Muscle of arm (tissue), 14 donors: ENCODE measurements at places on chromosomes 5 and 9.
A peak's percentile ranks its signal among the peaks of the same experiment; 100 is the strongest.

DNA sequence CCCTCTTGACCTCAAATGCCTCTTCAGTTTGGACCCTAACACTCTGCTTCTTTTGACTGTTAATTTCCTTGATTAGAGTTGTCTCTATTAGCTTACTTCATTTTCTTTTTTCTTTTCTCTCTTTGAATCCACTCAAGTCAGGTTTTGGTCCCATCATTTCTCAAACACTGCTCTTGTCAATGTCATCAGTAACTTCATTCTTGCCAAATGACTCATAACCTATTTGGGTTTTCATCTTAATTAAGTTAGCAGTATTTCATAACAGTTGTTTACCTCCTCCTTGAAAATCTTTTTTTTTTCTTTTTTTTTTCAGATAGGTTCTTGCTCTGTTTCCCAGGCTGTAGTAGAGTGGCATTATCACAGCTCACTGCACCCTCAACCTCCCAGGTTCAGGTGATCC lies 119.6 kb downstream of the PARP8 start:
- DNase-seq: no peak

DNA sequence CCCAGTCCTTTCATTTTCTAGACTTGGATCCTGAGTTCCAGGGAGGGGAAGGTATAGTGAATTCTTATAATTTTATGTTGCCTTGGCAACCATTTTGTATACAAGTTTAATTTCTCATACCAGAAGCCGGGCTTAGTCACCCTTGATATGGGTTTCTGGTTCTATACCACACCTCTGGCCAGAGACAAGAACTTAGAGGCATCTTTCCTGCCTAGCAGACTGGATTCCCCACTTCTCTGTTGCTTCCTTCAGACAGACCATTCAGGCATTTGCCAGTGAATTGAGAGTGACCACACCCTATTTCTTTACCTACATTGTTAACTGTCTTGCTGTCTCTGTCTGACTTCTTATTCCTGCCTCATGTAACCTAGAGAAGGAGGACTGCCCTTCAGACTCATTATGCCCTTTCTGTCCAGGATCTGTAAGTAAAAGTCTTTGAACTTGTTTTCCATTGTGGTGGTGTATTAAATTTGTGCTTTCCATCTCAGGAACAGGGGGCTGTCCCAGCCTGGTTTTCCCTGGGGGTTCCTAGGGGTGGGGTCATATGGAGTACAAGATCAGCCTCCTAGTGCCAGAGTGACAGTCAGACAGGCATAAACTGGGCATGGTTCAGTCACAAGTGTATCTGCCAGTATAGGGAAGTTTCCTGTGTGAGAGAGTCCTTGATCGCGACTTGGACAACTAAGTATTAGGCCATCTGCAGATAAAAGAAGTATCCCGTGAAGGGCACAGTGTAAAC lies 27.4 kb downstream of the TNFSF8 start:
- no peak for DNase-seq

DNA sequence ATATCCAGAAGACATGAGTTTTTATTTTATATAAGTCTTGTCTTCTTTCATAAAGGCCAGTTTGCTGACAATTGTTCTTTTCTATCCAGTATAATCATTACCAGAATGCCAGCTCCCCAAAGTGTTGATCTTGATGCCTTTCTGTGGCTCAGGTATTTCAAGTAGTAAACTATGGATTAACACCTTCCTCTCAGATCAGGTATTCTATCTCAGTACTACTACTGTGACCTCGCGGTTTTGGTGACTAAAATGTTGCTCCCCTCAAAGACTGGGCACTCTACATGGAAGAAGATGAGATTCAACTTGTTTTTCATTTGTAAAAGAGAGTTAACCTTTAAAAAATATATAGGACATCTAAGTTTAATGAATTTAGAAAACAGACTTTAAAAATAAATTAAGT lies 58.1 kb downstream of the GNG10 start:
- DNase-seq: no peak

GRCh38 chr5:135426102-135427082 lies 20.8 kb downstream of the DCANP1 start:
- DNase-seq: no peak

GRCh38 chr9:92242260-92243136 lies 51.0 kb downstream of the IARS1 start:
- peak; percentile 4 for DNase-seq

DNA sequence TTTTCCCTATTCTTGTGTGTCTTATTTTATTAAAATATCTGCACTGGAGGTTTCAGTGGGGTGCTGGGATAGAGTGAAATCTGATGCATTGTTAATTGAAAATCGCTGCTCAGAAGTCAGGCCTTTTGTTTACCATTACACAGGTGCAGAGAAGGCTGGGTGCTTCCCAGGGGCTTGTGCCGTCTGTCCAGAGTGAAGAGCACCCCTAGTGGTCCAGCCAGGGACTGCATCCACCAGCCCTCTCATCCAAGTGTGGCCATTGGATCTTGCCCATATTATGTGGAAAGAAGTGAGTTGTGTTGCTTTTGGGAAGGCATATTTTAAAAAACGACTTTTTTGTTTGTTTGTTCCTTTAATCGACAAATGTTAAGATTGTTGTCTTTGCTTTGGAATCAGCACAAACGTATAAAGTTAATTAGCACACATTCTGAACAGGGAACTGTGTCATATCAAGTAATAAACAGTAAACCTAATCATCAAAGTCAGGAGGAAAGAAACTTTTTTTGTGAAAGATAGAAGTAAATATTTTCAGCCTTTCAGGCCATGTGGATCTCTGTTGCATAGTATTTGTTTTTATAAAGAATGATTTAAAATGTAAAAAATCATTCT lies 315.6 kb downstream of the MTRR start:
- DNase-seq: no peak

DNA sequence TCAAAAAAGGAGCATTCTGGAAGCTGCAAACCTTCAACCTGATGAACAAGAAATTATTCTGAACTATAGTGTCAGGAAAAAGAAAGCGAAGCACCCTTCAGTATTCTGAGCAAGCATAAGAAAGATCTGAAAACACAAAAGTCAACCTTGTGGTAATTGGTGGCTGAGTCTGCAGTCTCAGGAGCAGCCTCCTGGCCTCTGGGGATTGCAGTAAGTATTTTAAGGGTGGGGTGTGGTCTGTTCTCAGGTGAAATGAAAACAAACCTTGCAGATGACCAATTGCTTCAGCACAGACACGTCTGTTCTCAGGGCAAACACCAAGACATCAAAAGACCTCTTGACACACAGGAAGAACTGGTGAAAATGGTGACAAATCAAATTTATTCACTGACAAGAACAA lies 147.8 kb upstream of the RAPGEF1 start:
- no peak for DNase-seq

DNA sequence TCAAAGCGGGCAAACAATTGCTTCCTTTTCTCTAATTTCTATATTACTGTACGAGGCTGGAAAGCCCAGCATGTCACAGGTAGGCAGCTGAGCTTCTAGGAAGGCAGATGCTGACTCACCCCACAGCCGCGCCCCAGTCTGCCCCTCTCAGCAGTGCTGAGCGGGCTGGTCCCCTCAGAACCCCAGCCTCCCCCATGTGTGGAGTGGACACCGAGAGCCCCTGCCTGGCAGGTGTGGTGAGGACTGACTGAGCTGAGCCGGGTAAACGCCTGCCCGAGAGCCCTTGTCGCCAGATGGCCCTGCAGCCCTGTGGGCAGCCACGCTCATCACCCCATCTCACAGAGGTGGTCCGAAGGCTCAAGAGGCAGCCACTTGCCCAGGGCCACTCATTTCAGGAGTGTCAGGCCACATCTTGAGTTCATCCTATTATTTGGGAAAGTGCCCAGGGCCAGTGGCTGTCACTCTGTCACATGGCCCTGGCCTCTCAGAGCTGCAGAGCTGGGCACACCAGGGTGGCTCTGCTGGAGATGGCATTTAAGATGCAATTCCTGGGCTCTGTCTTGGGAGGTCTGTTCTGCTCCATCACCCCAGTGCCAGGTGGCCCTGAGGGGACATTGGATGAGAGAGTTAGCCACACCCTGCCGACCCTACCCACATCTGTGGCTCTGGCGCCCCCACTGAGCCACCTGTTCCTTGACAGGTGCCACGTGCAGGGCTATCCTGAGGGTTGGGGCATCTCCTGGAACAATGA lies 12.4 kb downstream of the CARD19 start:
- DNase-seq: no peak

GRCh38 chr5:55406292-55406691 lies 98.5 kb downstream of the MTREX start:
- DNase-seq: no peak

- DNase-seq: peak; percentile 53
These were observed 50.5 kb upstream of the FCN1 start for GRCh38 chr9:134968011-134968822.

GRCh38 chr9:76289042-76289441 lies 105.2 kb downstream of the RFK start:
- peak; percentile 24 for DNase-seq

GRCh38 chr5:41686191-41686590 lies 175.8 kb upstream of the PLCXD3 start:
- no peak for DNase-seq

DNA sequence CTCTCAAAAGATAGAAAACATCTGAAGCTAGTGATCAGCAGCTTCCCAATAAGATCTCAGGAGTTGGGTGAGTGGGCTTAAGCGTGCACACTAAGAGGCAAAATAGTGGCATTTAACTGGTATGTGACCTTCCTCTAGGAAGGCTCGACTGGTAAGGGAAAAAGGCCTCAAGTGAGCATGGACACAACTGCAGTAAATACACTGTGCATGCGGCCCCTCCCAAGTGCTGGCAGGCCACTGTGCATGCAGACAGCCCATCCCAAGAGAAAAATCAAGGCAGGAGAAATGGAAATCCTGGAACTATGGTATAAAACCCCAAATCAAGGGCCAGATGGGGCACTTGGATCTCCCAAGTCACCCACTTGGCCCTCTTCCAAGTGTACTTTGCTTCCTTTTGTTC lies 112.7 kb downstream of the SMC2 start:
- DNase-seq: no peak

- no peak for DNase-seq
These were observed 278.8 kb upstream of the CTNND2 start for GRCh38 chr5:12183003-12183402.

DNA sequence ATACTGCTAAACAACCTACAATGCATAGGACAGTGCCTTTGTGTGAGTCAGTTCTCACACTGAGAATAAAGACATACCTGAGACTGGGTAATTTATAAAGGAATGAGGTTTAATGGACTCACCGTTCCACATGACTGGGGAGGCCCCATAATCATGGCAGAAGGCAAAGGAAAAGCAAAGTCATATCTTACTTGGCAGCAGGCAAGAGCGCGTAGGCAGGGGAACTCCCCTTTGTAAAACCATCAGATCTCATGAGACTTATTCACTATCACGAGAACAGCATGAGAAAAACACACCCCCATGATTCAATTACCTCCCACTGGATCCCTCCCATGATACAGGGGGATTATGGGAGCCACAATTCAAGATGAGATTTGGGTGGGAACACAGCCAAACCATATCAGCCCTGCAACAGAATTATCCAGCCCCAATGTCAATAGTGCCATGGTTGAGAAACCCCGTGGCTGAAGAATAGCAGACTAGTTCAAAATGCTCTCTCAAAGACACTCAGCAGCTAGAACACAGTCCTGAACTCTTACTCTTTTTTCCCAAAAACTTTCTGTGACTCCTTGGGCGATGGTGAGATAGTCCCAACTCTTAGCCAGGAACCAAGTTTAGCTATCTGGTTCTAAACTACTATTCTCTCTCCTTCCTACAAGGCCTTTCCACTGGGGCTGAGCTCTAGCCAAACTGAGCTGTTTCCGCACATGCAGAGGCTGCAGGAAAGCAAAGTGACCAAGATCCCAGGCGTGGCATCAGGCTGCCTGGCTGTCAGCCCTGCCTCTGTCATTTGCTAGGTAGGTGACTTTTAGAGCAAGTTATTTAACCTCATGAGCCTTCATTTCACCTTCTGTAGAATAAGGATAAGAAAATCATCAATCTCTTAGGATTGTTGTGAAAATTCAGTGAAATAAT lies 21.7 kb downstream of the FAT2 start:
- DNase-seq: no peak

DNA sequence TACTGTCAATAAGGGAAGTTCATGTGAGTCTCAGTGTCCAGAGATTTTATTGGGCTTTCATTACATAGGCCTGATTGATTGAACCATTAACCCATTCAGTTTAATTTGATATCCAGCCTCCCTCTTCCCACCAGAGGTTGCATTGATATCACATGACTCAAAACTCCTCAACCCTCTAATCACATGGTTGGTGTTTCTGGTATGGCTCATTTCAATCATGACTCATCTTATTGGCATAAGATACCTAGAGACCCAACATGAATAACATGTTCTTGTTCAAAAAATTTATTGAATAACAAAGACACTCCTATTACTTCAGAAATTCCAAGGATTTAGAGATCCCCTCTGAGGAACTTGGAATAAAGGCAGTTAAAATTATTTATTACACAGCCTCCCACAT lies 982.2 kb downstream of the TLE1 start:
- no peak for DNase-seq

- DNase-seq: no peak
These were observed 1646.6 kb downstream of the MAT2B start for GRCh38 chr5:165152058-165152457.

DNA sequence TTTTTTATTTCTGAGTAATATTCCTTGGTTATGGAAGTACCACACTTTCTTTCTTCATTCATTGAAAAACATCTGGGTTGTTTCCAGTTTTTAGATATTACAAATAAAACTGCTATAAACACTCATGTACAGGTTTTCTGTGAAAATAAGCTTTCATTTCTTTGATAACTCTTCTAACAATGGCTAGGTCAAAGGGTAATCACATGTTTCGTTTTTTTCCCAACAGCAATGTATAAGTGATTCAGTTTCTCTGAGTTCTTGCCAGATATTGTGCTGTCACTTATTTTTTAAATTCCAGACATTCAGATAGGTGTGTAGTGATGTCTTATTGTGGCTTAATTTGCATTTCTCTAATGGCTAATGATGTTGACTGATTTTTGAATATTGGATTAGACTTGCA lies 16.7 kb upstream of the TNPO1 start:
- DNase-seq: no peak

GRCh38 chr9:96029722-96030530 lies 154.4 kb downstream of the ERCC6L2 start:
- DNase-seq: no peak

GRCh38 chr9:130172858-130173665 lies 858 bp downstream of the NCS1 start:
- DNase-seq: no peak

DNA sequence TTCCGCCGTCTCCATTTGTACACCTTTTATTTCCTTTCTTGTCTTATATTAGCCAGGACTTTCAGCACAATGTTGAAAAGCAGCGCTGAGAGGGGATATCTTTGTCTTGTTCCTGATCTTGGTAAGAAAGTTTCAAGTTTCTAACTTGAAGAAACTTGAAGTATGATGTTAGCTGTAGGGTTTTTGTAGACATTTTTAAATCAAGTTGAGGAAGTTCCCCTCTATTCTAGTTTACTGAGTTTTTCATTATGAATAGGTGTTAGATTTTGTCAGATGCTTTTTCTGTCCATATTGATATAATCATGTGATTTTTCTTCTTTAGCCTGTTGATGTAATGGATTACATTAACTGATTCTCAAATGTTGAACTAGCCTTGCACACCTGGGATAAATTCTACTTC lies 425.7 kb downstream of the PIK3R1 start:
- no peak for DNase-seq
